ENCODE measurements at places on chromosomes 2 and 18.

GRCh38 chr2:206886696-206887095 lies 52.6 kb upstream of the CPO start:
- DNase-seq = no peak

DNA sequence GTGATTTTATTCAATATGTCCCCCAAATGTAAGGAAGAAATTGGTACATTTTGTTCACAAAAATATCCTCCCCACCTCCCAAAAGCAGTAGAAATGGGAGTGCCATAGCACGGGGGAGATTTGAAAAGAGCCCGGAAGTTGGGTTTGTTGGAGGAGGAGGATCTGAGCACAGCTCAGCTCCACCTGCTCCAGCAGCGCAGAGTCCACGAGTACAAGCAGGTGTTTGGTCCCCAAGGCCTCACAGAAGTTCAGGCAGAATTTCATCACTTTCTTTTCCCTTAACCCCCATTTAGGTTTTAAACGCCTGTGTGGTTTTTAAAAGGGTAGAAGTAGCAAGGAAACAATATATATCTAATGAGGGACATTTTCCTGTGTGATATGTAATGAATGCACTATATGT lies 56.0 kb downstream of the TRAPPC12 start:
- DNase-seq = peak; percentile 57

- no peak for DNase-seq
Observed at GRCh38 chr2:133986081-133986837, 267.6 kb upstream of the MGAT5 start.

GRCh38 chr2:224190936-224191270 lies 151.8 kb upstream of the SERPINE2 start:
- no peak for DNase-seq

DNA sequence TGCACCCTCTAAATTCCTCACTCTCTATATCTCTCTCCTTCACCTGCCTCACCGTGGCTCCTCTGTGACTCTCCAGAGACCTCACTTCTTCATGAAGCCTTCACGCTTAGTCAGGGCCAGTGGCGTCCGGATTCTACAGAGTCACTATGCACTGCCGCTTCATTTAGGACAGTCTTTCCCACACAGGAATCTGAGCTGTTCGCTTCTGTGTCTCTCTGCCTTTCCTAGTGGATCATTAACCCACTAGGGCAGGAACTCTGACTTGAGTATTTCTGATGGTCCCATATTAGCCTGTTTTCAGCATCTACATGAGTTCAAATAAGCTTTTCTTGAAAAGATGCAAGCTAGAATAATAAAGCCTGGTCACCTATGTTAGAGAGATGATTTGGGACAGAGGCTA lies 180.2 kb upstream of the DOK6 start:
- no peak for DNase-seq

DNA sequence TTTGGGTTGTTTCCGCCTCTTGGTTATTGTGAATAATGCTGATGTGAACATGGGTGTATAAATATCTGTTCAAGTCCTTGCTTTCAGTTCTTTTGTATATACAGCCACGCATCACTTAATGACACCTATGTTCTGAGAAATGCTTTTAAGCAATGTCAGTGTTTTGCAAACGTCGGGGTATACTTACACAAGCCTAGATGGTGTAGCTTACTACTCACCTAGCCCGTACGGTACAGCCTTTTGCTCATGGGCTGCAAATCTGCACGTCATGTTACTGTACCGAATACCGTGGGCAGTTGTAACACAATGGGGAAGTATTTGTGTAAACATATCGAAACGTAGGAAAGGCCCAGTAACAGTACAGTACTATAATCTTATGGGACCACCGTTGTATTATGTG lies 12.4 kb downstream of the RALB start:
- no peak for DNase-seq

DNA sequence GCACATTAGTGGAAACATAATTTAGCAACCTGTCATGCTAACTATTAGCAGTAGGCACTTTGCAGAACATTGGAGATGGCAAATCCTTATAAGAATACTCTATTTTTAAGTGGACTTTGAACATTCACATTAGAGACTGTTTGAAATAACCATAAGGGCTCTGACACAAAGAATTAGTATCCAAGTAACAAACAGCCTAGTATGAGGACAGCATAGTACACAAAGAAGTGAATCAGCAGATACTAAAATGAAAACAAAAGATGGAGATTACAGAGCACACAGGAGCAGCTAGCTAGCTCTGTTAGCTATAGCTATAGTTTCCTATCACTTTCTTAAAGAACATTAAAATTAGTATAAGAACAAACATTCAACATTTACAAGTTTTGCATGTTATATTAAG lies 256.3 kb upstream of the SPOPL start:
- DNase-seq = no peak

GRCh38 chr2:218569661-218570500 lies 1.2 kb downstream of the CNOT9 start:
- no peak for DNase-seq

GRCh38 chr2:45466053-45466452 lies 145.0 kb downstream of the SRBD1 start:
- DNase-seq = no peak

DNA sequence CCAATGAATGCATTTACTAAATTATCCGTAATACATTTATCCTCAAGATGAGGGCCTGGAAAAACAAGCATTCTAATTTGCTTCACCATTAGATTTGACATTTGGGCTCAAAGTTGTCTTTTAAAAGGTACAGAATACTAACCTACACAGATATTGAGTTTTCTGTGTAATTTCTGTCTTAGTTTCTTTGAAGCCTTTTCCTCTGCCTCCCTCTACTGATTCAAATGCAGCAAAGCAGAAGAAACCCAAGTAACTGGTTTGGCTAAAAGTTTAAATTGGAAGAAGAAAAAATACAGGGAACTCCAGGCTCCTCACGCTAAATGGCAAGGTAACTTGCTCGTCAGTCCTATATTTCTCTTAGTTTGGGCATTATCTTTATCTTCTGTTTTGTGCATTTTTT lies 53.3 kb upstream of the SLC5A7 start:
- peak; percentile 25 for DNase-seq

- DNase-seq = peak; percentile 14
Observed at GRCh38 chr18:78192054-78192453, 787.6 kb upstream of the SALL3 start.

Measured in NCI-H1436 (cell line).